ENCODE measurements at places on chromosomes 11 and 22. TPM values are rescaled to one million over a fixed set of nuclear protein-coding genes. Genes with fewer than 3 reads are reported as not detected.

DNA sequence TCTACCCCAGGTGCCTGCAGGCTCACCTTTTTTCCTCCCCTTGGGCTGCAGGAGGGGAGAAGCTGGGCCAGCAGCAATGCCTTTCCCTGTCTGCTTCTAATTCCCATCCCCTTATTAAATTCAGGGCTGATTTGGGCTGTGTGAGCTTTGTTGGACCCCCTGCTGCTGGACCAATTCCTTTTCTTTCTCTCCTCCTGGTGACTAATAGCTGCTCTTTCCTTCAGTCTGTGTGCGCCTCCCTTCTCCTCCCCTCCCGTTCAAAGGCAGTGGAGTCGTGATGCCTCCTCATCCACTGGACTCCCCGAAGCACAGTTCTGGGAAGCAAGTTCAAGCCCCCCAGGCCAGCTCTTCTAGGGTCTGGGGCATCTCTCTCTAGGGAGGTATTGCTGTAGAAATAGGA lies 567.9 kb upstream of the CADM1 start:
- DNase-seq, result no peak

Gene GSTT2B
- 23.2 TPM for total RNA-seq

DNA sequence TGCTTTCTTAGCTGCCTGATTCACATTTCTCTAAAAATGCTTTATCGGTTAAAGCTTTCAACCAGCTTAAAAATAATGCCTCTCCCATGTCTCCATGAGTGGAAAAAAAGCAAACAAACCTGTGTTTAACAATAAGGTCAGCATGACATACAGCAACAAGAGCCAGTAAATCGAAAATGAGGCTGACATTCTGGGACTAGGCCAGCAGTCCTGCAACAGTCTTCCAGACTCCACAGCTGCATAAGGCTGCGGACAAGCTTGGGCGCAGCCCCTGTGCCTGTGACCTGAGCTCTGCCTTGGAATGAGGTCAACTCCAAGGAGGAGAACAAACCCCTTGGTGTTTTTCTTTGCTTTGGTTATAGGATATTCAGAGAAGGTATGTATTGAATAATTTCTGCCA lies 95.5 kb downstream of the PGR start:
- DNase-seq, result peak; percentile 11

- DNase-seq, result no peak
These were observed 18.9 kb upstream of the PPP6R3 start for GRCh38 chr11:68441466-68442230.

GRCh38 chr11:118998822-118999221 lies 884 bp downstream of the CENATAC start:
- DNase-seq, result no peak

Measured in WTC11 (cell line).